Upper lobe of right lung (tissue), 1 donor: ENCODE measurements at places on chromosomes 6 and 20. TPM values are rescaled to one million over a fixed set of nuclear protein-coding genes. Genes with fewer than 3 reads are reported as not detected.

PTCRA gene
- total RNA-seq, result 5.0 TPM

LTA gene
- total RNA-seq, result 0.46 TPM

WFDC9 gene
- total RNA-seq, result not detected

KHDC1L gene
- not detected for total RNA-seq

GHRH gene
- total RNA-seq, result not detected

HSPA12B gene
- total RNA-seq, result 33.7 TPM

DNA sequence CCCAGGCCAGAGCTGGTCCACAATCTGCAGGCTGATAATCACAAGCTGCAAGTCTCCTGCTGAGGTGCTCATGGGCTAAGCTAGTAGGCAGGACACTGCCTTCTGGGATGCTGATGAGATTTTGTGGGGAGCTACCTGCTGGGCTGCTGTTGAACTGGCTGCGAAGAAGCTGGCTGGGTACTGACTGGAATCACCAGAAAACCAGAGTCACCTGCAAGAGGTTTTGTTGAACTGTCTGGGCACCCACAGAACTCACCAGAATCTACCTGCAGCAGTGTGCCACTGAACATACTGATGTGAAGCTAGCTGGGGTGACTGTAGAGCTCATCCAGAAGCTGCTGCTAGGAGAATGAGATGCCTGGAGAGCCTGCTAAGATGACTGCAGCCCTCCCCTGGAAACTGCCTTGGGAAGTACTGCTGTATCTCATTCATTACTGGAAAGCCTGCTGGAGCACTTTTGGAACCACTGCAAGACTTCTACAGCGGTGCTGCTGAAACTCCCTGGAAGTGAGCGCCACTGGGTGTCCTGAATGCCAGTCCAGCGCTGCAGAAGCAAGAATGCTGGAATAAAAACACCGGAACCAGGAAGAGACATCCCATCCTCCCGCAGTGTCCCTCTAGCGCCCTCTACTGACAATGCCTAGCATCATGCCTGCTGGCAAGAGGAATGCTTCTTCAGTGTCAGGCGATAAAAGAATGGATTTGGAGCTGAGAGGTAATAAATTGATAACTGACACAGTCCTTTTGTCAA lies 64.9 kb upstream of the ARHGAP18 start:
- peak; percentile 70 for DNase-seq

GRCh38 chr6:147180926-147181325 lies 23.3 kb upstream of the STXBP5 start:
- DNase-seq, result no peak

DNA sequence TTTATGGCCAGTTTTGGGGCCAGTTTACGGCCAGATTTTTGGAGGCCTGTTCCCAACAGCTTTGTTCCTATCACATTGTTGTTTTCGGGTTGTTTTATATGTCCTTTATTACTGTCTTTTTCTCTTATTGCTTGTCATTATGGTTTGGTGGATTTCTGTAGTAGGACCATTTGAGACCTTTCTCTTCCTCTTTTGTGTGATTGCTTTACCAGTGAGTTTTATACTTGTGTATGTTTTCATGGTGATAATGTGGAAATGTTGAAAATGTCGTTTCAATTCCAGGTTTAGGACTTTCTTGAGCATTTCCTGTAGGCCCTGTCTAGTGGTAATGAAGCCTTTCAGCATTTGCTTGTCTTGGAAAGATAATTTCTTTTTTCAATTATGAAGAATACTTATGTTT lies 17.8 kb downstream of the HLA-B start:
- DNase-seq, result no peak

DNA sequence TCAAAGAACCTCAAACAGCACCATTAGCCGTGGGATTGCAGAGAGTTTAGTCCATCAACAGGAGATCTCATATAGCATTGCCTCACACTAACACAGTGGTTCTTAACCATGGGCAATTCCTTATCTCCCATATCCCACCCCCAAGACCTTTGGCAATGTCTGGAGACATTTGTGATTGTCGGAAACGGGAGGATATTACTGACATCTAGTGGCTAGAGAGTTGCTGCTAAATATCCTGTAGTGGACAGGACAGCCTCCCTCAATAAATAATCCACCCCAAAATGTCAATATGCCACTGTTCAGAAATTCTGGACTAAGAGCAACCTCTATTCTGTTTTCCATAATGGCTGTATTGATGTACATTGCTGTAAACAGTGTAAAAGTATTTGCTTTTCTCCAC lies 210.1 kb upstream of the CCN2 start:
- DNase-seq, result no peak

DNA sequence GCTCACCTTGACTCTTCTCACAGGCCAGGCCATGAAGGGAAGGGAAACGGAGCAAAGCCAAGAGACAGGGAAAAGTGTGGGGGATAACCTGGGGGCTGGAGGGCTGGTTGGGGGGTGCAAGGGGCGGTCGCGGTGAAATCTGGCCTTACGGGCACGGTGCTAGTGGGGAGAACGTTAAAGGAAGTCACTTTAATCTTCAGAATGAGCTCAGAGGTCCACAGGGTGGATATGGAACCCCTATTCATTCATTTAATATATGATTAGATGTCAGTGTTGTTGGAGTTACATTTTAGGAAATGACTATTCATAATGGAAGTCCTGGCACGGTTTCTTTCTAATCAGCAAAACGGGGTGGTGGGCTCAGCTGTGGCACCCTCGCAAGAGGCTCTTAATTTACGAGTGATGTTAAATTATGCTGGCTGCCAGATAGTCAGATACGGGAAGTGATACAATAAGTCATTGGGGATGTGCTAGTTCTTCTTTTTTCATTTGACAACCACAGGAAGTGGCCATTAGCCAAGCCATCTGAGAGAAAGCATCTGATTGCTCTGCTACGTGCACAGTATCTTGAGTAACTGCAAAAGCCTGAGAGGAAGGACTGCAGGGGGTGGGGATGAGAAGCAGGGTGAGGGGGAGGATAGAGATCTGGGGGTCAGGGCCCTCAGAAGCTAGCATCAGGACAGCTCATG lies 253.0 kb downstream of the QKI start:
- no peak for DNase-seq

- no peak for DNase-seq
These were observed 54.5 kb upstream of the MRPS10 start for GRCh38 chr6:42271834-42272805.

GRCh38 chr6:169188475-169188874 lies 65.2 kb downstream of the THBS2 start:
- no peak for DNase-seq

DNA sequence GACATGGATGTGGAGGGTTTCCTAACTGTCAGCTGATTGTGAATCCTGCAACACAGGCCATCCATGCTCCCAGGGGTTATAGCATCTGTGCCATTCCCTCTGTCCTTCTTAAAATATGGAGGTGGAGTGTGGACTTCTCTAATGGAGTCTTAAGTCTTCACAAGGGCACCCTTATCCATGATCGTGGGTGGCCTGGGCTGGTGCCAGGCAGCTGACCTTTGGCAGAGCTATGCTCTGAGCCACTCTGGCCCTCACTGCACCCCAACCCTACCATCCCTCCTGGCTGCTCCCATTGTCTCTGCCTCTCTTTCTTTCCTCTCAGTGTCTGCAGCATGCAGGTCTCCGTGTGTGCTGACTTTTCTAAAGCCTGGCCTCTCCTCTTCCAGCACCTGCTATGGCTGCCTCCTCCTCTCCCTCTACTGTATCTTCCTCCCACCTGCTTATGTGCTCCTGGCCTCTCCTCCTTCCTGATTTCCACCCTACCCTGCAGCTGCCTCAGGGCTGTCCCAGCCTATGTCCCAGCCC lies 11.2 kb upstream of the PCMTD2 start:
- DNase-seq, result no peak

- DNase-seq, result no peak
These were observed 81.0 kb downstream of the SMLR1 start for GRCh38 chr6:130908188-130908587.

DNA sequence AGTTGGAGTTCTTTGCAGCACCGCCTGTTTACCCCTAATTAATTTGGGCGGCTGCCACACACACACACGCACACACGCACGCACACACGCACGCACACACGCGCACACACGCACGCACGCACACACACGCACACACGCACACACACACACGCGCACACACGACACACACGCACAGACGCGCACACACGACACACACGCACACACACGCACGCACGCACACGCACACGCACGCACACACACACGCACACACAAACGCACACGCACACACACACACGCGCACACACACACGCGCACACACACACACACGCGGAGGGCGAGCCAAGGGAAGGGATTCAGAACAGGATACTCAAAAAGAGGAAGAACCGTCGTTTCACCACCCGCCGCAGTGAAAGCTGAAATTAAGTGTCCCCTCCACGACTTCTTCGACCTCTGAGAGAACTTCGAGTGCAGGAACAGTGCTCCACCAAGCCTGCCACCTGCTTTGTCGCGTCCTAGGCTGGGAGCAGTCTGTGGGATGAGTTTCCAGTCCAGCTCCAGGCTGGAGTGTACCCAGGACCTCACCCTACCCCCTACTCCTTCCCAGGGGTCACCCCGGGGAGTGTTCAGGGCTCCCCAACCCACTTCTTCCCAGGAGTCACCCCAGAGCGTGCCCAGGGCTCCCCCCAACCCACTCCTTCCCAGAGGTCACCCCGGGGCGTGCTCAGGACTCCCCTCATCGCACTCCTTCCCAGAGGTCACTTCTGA lies 1.1 kb downstream of the RNASET2 start:
- DNase-seq, result peak; percentile 75

DNA sequence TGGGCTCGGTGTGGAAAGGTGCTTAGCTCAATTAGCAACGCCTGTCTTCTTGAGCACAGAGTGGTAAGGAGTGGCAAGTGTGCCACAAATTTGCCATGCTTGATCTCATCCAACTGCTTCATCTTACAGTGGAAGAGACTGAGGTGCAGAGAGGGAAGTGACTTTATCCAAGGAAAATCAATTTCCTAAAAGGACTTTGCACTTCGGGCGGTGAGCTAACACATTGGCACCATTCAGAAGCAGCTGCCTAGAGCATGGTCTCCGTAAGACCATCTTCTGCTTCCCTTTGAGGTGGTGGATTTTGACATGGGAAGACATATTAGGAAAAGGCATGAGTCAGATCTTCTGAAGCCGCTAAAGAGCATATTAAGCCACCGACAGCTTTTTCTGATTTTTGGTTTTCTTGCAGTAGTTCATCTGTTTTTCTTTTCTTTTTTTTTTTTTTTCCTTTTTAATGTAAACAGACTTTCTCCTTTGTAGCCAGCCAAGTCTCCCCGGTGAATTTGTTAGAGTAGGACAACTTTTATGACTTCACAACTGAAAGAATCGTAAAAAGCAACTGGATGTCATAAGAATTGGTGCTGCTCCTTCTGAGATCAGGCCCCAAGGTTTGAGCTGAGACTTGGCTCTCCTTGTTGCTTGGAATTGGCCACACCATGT lies 273.2 kb downstream of the CDC5L start:
- DNase-seq, result no peak

DNA sequence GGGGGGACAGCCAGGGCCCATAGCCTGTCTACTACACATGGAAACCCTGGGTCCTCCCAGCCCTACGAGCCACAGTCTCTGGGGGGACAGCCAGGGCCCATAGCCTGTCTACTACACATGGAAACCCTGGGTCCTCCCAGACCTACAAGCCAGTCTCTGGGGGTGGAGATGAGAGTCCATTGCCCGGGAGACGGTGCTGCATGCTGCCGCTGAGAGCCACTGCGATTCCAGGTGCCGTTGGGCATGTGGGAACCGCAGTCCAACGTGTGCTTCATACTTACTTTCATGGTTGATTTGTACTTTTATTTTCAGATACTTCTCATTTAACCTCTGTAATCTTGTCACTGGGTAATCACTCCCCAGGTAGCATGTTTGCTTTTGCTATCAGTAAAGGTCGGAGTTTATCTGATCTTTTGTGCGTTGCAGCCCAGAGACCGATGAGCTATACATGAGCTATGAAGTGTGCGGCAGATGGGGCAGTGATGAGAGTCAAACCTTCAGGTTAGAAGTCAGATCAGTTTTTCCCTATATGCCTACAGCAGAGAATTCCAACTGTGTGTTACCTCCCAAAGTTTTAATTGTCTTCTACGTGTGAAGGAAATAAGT lies 58.2 kb downstream of the SMOC2 start:
- no peak for DNase-seq

DNA sequence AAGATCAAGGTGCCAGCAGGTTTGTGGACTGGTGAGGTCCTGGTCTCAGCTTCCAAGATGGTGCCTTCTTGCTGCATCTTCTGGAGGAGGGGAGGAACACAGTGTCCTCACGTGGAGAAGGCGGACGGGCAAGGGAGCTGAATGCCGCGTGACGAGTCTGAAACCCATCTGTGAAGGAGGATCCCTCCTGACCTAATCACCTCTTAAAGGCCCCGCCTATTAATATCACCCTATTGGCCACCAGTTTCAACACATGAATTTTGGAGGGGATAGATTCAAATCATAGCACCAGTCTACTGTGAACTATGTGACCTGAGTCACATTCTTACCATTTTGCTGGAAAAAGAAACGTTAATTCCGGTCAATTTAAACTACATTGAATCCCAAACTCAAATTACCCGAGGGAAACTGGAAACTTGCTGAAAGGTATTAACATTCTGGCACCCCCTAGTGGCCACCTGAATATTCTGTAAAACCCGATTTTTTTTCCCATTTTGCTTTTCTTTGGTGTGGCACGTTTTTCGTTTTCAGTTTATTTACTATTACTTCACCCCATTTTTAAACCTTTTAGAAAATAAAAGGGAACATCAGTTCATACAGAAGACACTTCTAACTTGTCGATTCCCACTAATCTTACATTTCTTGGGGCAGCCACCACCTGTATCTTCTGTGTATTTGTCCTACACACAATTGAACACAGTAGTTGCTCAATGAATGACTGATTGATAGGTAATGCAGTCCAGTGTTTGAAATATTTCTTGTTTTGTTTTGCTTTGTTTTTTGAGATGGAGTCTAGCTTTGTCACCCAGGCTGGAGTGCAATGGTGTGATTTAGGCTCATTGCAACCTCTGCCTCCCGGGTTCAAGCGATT lies 17.9 kb upstream of the CCDC170 start:
- peak; percentile 69 for DNase-seq

DNA sequence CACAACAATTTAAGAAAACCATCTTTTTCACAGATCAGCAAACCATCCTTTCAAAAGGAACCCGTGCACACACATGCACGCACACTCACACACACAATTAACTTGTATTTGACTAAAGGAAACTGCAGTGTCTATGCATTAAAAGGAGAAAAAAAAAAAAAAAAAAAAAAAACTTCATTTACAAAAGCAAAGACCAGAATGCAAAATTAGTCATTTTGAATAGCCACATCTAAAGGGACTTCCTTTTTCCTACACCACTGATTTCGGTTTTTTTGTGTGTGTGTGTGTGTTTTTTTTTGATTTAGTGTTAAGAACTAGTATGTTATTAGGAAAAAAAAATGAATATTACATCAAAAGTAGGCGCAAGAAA lies 6.3 kb downstream of the ZMYND8 start:
- no peak for DNase-seq

GRCh38 chr6:39206250-39206721 lies 23.0 kb downstream of the KCNK5 start:
- peak; percentile 81 for DNase-seq

GRCh38 chr20:52768694-52769093 lies 203.5 kb upstream of the TSHZ2 start:
- no peak for DNase-seq

DNA sequence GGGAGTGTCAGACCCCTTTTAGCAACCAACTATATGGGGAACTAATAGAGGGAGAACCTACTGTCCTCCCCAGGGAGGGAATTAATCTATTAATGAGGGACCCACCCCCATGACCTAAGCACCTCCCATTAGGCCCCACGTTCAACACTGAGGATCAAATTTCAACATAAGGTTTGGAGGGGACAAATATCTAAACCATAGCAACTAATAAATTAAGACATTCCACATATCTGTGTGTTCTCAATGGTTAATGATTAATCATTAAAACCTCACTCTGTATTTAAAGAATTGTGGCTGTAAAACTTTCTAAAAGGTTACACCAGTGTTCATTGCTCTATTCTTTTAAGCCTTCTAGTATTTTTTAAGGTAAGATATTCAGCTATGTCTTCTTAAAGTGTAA lies 500.4 kb upstream of the SULF2 start:
- DNase-seq, result no peak
